Activated T-helper 1 cell treated with Interleukin-2 at 50 U/mL for 16 hours (primary cell): ENCODE measurements at places on chromosomes 16 and 17.
A peak's percentile ranks its signal among the peaks of the same experiment; 100 is the strongest.

GRCh38 chr17:66283971-66284370 lies 18.4 kb upstream of the PRKCA start:
- no peak for DNase-seq

- no peak for DNase-seq
These were observed 1389.4 kb upstream of the GOT2 start for GRCh38 chr16:60123392-60124023.

GRCh38 chr17:69326377-69327059 lies 415 bp downstream of the ABCA5 start:
- no peak for DNase-seq

DNA sequence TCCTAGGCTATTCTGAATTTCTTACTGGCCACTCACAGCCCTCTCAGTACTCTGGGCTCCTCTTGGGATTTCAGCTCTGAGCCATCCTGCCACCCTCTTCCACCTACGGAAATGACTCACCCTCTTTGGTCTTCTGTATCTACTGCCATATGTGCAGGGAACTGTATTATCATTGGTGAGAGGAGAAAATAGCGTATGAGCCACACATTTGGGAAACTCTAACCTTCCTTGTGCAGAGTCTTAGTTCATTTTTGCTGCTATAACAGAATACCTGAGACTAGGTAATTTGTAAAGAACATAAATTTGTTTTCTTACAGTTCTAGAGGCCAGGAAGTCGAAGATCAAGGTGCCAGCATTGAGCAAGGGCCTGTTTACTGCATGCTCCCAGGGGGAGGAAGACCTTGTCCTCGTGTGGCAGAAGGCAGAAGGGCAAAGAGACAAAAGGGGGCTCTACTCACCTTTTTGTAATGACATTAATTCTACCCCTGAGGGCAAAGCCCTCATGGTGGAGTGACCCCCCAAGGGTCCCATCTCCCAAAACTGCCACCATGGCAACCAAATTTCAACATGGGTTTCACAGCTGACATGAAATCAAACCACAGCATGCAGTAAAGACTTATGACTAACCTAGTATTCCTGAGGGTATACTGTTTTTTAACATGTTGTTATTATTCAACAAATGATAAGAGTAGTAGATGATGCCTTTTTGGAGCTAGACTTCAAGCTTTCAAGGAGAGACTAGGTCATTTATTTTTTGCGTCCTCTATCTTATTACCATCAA lies 191.8 kb downstream of the PRKCA start:
- DNase-seq: no peak

GRCh38 chr17:83149761-83150251 lies 70.4 kb downstream of the METRNL start:
- DNase-seq: no peak

- DNase-seq: no peak
These were observed 8.2 kb upstream of the C16orf74 start for GRCh38 chr16:85759136-85759535.

DNA sequence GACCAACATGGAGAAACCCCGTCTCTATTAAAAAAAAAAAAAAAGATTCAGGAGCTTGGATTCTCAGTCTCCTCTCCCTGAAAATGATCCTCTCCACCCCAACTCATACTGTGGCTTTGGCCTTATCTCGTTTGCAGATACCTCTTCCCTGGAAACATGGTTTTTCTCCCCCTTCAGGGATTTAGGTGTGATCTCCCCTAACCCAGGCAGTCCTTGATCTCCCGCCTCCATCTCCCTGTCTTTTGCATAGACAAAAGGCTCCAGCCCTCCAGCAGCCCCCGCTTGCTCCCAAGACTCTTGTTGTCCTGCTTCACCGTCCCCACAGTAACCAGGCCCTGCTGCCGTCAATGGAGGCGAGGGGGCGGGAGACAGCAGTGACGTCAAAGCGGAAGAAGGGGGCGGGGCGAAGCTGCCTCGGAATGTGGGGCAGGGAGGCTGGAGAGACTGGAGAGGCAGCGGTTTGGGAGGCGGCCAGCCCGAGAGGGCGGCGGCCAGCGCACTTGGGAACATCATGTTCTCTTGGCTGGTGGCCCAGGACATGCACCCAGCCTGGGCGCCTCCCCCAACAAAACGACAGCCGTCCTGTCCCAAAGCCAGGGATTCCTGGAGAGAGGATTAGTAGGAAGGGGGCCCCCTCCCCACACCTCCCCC lies 1.9 kb upstream of the PER1 start:
- peak; percentile 76 for DNase-seq

- no peak for DNase-seq
These were observed 172.0 kb upstream of the RPL38 start for GRCh38 chr17:74031316-74032090.

- DNase-seq: peak; percentile 72
These were observed at the start of gene CYBA for GRCh38 chr16:88650749-88651275. Gene CYBA (minus strand): TSS chr16:88651053. CDS start chr16:88651013, 40 bp downstream.

DNA sequence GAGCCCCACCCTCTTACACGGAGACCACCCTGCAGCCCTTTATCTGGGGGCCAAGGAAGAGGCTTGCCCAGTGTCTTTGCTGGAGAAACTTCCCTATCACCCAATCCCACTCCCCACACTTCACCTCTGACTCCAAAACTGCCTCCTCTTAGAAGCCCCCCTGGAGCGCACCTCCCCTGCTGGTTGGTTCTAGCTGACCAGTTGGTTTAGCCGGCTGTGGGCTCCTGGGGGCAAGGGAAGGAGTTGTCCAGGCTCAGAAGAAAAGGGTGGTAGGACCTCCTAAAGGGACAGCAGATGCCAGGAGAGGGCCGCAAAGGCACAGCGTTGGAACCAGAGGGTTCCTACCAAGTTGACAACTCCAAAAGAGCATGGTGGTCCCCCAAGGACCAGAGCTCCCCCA lies 2.0 kb downstream of the BCAR1 start:
- DNase-seq: no peak
